Cerebellar nuclear complex (tissue), 1 donor: ENCODE measurements at places on chromosomes 3 and 15.

DNA sequence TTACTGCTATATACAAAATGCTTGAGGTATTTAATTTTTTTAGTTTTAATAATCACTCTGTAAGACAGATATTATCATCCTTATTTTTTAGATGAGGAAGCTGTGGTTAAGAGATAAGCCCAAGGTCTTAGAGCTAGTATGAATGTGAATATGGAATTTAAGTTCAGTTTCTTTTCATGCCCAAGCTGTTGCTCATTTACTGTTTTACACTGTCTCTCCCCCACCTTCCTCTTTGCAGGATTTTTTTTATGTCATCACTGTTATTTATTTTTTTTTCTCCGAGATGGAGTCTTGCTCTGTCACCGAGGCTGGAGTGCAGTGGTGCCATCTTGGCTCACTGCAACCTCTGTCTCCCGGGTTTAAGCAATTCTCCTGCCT, 22.5 kb downstream of the MAP2K5 start:
- DNase-seq, result no peak

DNA sequence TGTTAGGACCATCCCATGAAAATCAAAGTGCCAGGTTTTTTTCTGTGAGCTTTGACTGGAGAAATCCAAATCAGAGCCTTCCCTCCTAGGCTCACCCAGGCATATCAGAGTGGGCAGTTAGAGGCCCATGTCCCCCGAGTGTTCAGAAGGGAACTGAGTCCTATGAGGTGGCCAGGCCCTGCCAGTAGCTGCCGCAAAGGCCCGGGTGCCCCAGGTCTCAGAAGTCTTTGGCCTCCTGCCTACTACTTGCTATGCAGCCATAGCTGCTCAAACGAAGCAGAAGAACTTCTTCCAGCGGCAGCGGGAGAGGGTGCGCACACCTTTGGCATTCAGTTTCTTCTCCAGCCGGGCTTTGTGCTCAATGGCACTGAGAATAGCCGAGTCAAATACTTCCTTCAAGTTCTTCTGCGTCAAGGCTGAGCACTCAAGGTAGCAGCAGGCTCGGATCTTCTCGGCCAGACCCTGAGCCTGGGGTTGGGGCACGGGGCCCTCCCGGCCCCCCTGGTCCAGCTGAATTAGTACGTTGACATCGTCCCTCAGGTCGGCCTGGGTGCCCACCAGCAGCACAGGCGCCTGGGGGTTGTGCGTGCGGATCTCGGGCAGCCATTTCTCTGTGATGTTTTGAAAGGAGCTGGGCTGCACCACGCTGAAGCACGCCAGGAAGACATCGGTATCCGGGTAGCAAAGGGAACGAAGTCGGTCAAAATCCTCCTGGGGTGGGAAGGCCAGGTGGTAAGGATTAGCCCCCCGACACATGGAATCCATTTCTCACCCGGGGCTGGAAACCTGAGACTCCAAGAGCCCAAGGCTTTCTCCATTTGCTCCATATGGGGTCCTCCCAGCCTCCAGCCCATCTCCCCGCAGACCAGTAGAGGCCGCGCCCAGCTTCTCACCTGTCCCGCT, 992 bp downstream of the RHOV start:
- no peak for DNase-seq

- no peak for DNase-seq
Observed at GRCh38 chr3:96813134-96813819, 1.1 kb upstream of the EPHA6 start.

GRCh38 chr3:136353461-136353860, 103.3 kb downstream of the PCCB start:
- DNase-seq, result no peak

- no peak for DNase-seq
Observed at GRCh38 chr3:69082361-69082760, 2.2 kb upstream of the UBA3 start.

DNA sequence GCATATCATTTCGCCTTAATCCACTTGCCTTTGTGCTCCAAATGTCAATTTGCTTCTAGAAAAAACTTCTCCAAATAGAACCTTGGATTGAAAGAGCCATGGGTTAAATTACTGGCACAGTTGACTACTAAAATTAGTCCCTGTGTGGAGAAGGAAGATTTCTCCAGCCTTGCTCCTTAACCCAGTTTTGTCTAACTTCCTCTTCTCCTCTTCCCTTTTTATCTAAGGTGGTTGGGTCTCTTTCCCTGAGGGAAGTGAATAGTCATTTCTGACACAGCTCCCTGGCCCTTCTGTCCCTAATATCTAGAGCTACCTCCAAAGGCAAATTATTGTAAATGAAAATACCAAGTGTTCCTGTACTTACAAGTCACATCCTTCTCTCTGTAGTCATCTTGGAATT, 527.9 kb upstream of the TBL1XR1 start:
- DNase-seq, result no peak

- DNase-seq, result no peak
Observed at GRCh38 chr3:177041730-177042551, 155.3 kb downstream of the TBL1XR1 start.

DNA sequence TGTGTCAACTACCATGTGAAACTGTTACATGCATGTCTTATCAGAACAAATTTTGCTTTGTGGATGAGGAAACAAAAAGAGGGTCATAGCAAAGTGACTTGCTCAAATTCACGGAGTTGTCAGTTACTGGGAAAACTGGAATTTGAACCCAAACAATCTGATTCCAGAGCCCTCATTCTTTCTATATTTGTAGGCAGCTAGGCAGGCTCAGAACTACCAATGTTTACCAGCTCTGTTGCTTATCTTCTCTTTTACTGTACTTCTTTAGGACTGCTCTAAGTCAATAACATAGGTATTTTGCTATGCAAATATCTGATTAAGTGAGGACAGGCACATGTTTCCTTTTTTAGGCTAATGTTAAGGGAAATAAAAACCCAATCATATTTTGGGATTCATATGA, 450.5 kb downstream of the ZPLD1 start:
- DNase-seq, result no peak

DNA sequence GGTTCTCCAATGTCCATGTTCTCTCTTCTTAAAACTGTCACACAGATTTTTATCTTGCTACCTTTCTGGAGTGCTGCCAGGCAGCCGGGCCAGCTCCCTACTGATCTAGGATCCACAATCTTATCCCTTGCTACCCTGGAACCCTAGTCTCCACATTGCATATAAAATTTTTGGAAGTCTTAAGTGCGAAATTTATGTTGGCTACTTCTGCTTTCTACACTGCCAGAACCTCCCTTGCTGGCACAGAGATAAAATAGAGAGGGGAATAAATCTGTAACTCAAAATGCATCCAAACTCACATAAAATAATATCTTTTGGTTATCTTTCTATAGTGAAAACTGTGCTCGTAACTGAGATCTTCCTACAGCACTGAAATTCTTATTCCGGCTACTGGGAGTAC, 182.6 kb downstream of the ZPLD1 start:
- no peak for DNase-seq

DNA sequence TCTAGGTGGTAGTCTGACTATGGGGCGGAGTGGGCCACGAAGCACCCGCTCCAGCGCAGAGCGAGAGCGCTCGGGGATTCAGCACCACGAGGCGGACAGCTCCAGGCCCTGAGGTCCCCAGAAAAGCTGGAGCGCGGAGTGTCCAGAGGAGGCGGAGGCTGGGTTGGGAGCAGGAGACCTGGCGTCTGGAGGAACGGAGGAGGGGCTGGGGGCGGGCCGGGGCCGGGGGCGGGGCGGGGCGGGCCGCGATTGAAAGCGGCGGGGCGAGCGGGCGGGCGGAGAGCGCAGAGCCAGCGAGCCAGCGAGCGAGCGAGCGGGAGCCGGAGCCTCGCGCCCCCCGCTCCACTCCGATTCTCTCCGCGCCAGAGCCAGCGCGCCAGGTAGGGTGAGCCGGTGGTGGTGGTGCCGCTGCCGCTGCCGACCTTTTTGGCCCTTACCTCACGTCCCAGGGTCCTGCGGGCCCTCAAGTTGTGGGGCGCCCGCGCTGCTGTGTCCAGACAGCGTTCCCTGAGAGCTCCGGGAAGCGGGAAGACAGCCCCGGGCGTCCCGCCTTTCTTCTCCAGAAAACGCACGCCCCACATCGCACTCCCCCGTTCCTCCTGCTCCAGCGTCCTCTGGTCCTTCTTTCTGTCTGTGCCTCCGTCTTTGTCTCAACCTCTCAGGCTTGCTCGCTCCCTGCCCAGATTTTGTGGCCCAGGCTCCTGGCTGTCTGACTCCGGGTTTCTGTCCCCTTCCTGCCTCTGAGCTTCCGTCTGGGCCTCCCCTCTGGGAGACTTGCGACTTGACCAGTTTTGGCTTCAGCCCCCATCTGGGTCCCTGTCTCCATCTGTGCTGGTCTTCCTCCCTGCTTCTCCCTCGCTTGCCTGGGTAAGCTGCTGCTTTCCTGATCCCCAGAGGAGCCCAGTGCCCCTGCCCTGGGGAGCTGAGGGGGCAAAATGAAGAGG, at the start of gene GRM2:
GRM2 (plus strand) TSS at position 281 of the 944 bp plus-strand sequence. CDS start 1,916 bp downstream, outside the sequence.
- no peak for DNase-seq

DNA sequence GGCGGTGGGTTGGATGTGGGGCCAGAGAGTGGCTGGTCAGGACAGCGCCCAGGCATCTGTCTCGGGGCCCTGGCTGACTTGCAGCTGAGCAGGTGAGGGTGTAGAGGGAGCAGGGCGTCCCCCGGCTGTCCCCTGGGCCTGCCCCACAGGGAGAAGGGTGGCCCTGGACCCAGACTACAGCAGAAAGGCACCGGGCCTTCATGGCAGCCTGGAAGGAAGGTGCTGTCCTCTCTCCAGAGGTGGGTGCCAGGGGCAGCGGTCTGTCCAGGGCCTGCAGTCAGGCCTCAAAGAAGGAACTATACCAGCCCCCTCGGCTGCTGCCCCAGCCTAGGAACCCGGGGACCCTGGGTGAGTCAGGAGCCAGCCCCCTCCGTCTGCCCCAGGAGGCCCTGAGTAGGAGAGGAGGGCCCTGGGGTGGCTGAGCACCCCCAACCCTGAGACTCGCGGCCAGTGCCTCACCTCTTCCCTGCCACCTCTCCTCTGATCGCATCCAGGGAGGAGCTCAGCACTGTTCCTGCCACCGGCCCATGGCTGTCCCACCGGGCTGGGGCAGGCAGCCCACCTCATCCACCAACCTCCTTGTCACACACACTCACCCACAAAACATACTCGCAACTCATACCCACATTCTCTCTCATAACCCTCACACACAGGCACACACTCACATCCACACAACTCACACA, 133.5 kb downstream of the FBLN2 start:
- DNase-seq, result no peak

DNA sequence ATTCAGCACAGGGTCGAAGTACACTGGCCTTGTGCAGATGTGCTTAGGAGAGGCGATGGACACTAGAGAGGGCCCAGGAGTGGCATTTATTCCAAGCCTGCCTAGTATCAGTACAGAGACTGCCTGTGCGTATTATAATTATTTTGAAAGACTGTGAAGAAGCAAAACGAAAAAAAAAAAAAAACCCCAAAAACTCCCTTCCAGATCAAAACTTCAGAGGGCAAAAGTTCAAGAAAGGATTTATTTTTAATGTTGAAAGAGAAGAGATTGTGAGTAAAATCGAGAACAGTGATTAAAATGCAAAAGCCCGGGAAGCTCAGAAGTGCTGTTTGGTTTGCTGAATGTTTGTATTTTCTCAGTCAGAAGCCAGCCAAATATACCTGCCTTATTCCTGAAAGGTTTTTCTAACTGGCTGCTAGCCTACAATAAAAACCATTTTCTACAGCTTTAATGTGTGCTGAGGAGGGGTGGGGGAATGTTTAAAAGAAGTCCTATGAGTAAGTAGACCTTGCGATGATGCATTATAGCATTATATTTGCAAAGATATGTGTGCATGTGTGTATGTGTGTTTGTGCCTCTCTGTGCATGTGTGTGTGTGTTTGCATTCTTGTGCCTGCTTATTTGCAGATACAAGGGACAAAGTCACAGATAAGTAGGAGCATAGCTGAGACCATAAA, 19.3 kb upstream of the LZTFL1 start:
- DNase-seq, result no peak

GRCh38 chr3:169283951-169284350, 379.6 kb downstream of the MECOM start:
- no peak for DNase-seq

GRCh38 chr3:34388830-34389229, 590.4 kb downstream of the PDCD6IP start:
- DNase-seq, result no peak

- no peak for DNase-seq
Observed at GRCh38 chr3:47577583-47578118, 1.0 kb downstream of the CSPG5 start.

DNA sequence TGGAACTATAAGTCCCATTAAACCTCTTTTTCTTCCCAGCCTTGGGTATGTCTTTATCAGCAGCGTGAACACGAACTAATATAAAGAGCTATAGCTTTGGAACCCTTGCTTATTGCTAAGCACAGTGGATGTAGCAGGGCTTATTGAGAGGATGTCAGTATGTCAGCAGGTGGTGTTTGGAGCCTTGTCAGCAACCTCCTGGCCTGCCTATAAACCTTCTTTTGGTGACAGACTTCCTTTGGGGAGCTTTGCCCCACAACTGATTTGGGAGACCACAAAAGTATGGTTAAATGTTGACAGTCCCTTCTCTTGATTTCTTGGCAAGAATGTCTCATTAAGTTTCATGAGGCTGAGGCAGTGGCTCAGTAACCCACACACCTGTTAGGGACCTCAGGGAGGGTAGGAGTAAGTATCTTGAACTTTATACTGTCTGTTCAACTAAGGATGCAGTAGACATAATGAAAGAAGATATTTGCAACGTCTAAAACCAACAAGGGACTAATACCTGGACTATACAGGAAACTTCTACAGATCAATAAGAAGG, 14.8 kb downstream of the CCNDBP1 start:
- DNase-seq, result no peak

GRCh38 chr3:149142682-149143081, 13.2 kb downstream of the HPS3 start:
- DNase-seq, result no peak
